ENCODE measurements at places on chromosomes 11 and 22. TPM values are rescaled to one million over a fixed set of nuclear protein-coding genes. Genes with fewer than 3 reads are reported as not detected.

The OR51M1 gene
- total RNA-seq, result not detected

The SLC2A11 gene
- total RNA-seq, result 12.2 TPM

The PRG3 gene
- total RNA-seq, result not detected

The DBX1 gene
- total RNA-seq, result not detected

The IGF2 gene
- total RNA-seq, result 44.8 TPM

The FOLR3 gene
- 0.64 TPM for total RNA-seq

The F2 gene
- not detected for total RNA-seq

The TRPM5 gene
- total RNA-seq, result not detected

The CABP7 gene
- total RNA-seq, result not detected

The MUC5AC gene
- total RNA-seq, result not detected

The PNPLA2 gene
- 23.5 TPM for total RNA-seq

The CSF2RB gene
- 2.6 TPM for total RNA-seq

The PTGDR2 gene
- under 0.01 TPM for total RNA-seq

The CHADL gene
- 0.64 TPM for total RNA-seq

The P2RY2 gene
- not detected for total RNA-seq

The CYP2D6 gene
- under 0.01 TPM for total RNA-seq

The OR52N4 gene
- not detected for total RNA-seq

The LMNTD2 gene
- 2.2 TPM for total RNA-seq

The RTN4RL2 gene
- total RNA-seq, result not detected

The CXCR5 gene
- total RNA-seq, result not detected

The LRRC4C gene
- 0.32 TPM for total RNA-seq

The SCO2 gene
- 2.6 TPM for total RNA-seq

The FAT3 gene
- 1.9 TPM for total RNA-seq

The PLAAT4 gene
- 5.8 TPM for total RNA-seq

The PEX26 gene
- 21.6 TPM for total RNA-seq

The GSC2 gene
- not detected for total RNA-seq

The LRP4 gene
- 3.5 TPM for total RNA-seq

The LMO2 gene
- under 0.01 TPM for total RNA-seq

The HOATZ gene
- total RNA-seq, result not detected

The SLC7A4 gene
- total RNA-seq, result 2.2 TPM

The H19 gene
- 161 TPM for total RNA-seq

The OR52E8 gene
- not detected for total RNA-seq

The OPCML gene
- under 0.01 TPM for total RNA-seq

The CHRNA10 gene
- total RNA-seq, result 0.97 TPM

The DDX6 gene
- 132 TPM for total RNA-seq

The OR2D2 gene
- total RNA-seq, result 0.86 TPM

The CRYBB2 gene
- not detected for total RNA-seq

The IL17REL gene
- not detected for total RNA-seq

The SLN gene
- not detected for total RNA-seq

The YPEL4 gene
- 0.43 TPM for total RNA-seq

The MFNG gene
- under 0.01 TPM for total RNA-seq
